PC-9 (cell line): ENCODE measurements at places on chromosomes 16 and 17. TPM values are rescaled to one million over a fixed set of nuclear protein-coding genes. Genes with fewer than 3 reads are reported as not detected.
A peak's percentile ranks its signal among the peaks of the same experiment; 100 is the strongest.

The BEAN1 gene
- 0.37 and 0.48 TPM in 2 replicates for total RNA-seq

The ZP2 gene
- total RNA-seq: not detected in 2 replicates

The GINS2 gene
- 18.4 and 20.2 TPM in 2 replicates for total RNA-seq

The TBC1D28 gene
- not detected in 2 replicates for total RNA-seq

The KCNJ2 gene
- total RNA-seq: not detected in 2 replicates

- no peaks in the 10 kb centered on the region for H3K27me3 ChIP-seq
- DNase-seq: no peak
- H3K4me1 ChIP-seq: no peaks in the 10 kb centered on the region
- no peaks in the 10 kb centered on the region for H3K36me3 ChIP-seq
- no peak overlapping the region for H3K27ac ChIP-seq
Measured at GRCh38 chr17:65297916-65298315, 160.7 kb downstream of the RGS9 start.

DNA sequence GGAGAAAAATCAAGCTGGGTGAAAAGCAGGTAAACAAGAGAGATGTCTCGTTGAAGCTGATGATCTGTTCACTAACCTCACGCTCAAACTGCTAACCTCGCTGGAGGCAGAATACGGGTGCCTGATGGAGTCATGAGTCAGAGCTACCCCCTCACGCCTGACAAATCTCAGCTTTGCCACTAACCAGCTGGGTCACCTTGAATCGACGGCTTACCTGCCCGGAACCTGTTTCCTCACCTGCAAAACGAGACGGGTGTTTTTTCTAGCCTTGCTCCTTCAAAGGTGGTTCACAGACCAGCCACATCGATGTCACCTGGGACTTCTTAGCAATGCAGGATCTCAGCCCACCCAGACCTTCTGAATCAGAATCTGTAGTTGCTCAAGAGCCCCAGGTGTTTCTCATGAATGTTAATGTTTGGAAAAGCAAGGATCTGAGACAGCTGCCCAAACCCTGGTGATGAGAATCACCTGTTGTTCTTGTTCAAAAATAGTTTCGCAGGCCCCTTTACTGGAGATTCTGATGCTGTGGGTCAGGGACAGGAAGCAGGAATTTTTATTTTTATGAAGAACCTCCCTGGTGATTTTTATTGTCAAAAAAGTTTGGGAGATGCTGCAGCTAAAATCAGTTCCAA is 56.9 kb downstream of the MARCHF10 start:
- H3K4me3 ChIP-seq: no peak overlapping the region
- no peaks in the 10 kb centered on the region for H3K27me3 ChIP-seq
- no peaks in the 10 kb centered on the region for H3K4me1 ChIP-seq
- DNase-seq: peak; percentile 27

GRCh38 chr17:41523787-41524186 is 4.3 kb downstream of the KRT19 start:
- peak; percentile 67 for DNase-seq
- peaks cover 64% of the 10 kb centered on the region for H3K4me1 ChIP-seq
- H3K4me3 ChIP-seq: peak overlapping the region; percentile 93
- peaks cover 38% of the 10 kb centered on the region for H3K36me3 ChIP-seq
- H3K27ac ChIP-seq: peak overlapping the region; percentile 95

DNA sequence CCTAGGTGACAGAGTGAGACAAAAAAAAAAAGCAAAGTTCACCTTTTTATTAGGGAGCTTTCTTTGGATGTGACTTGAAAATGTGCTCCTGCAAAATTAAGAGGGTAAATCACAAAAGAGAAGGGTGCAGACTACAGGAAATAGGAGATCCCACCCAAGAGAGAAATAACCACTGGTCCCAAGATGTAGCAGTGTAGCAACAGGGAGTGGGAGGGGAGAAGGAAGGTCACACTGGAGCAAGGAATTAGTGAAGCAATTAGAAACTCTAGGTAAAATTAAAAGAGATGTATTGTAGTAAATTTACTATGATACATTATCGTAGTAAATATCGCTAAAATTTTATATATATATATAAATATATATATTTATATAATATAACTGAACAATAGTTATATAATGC is 12.3 kb upstream of the SPN start:
- H3K27me3 ChIP-seq: no peaks in the 10 kb centered on the region
- no peak overlapping the region for H3K4me3 ChIP-seq
- H3K4me1 ChIP-seq: no peaks in the 10 kb centered on the region
- DNase-seq: no peak
- H3K36me3 ChIP-seq: no peaks in the 10 kb centered on the region

DNA sequence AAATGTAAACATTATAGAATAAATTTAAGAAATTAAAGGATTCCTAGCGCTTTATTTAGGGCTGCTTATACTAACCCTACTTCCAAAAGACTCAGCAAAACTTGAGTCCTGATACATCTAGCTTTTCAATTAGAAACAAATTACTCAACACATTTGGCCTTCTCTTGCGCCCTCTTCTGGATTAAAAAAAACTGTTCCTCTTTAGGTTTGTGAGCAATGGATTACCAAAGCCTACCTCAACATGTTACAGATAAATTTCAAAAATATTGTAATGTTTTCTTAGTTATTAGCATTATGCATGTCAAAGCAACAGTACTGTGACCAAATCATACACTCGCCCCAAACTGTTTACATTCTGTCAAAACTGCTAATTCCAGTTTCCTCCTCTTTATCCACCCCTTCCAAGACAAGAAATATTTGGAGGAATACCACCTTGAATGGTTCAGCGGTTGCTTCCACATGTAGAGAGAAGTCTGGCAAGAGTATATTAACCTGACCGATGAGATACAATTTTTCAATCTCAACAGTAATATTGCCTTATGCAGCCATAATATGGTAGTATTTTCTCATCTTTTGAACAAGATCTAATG is 2.7 kb downstream of the NUFIP2 start:
- H3K4me1 ChIP-seq: peaks cover 37% of the 10 kb centered on the region
- no peaks in the 10 kb centered on the region for H3K27me3 ChIP-seq
- H3K27ac ChIP-seq: peak overlapping the region; percentile 41

DNA sequence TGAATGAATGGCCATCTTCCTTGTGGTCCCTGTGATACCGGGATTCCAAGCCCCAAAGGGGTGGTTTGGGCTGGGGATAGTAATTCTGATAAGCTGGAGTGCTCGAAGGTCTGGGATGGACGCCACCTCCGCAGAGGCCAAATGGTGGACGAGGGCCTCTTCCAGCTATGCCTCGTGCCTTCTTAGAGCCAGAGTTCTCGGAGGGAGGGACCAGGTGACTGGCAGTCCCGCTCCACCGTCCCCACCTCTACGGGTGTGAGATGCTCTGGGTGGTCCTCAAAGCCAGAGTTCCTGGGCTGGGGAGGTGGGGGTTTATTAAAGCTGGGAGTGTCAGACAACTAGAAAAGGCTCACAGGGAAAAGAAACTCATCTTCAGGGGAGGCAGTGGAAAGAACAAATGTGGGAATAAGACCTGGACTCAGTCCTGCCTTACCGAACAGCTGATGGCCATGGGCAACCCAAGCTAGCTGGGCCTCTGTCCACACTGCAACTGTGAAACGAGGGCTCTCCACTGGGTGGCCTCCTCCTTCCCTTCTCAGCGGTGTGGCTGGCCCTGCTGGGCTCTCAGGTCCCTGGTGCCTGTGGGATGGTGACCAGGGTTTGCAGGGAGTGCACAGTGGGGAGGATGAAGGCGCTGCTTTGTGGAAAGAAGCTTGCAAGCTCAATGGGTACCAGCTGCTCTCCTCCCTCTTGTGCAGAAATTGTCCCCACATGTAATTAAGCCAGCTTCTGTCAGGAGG is 75.2 kb downstream of the N4BP1 start:
- no peak overlapping the region for H3K4me3 ChIP-seq
- no peaks in the 10 kb centered on the region for H3K36me3 ChIP-seq
- no peak for DNase-seq
- H3K27ac ChIP-seq: no peak overlapping the region
- no peaks in the 10 kb centered on the region for H3K27me3 ChIP-seq
- no peaks in the 10 kb centered on the region for H3K4me1 ChIP-seq

GRCh38 chr17:72457712-72458111 is 336.9 kb downstream of the SOX9 start:
- peak; percentile 19 for DNase-seq
- H3K36me3 ChIP-seq: no peaks in the 10 kb centered on the region
- H3K4me3 ChIP-seq: no peak overlapping the region
- H3K27me3 ChIP-seq: no peaks in the 10 kb centered on the region
- peaks cover 87% of the 10 kb centered on the region for H3K4me1 ChIP-seq

DNA sequence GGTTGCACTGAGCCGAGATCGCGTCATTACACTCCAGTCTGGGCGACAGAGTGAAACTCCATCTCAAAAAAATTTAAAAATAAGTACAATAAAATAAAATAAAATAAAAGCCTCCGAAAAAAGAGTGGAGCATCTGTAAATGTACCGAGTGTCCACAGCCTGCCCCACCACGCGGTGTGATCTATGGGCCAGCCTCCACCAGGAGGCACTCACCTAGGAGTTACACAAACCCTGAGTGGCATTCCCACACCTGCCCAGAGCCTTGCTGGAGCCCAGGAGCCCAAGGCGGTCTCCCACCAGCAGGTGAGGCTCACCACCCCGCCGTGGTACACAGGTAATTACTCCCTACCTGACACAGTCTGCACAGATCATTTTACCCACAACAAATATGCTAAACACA is 183.2 kb downstream of the ZNF423 start:
- no peaks in the 10 kb centered on the region for H3K36me3 ChIP-seq
- no peak overlapping the region for H3K27ac ChIP-seq
- DNase-seq: no peak
- H3K27me3 ChIP-seq: peaks cover 83% of the 10 kb centered on the region
- no peak overlapping the region for H3K4me3 ChIP-seq

DNA sequence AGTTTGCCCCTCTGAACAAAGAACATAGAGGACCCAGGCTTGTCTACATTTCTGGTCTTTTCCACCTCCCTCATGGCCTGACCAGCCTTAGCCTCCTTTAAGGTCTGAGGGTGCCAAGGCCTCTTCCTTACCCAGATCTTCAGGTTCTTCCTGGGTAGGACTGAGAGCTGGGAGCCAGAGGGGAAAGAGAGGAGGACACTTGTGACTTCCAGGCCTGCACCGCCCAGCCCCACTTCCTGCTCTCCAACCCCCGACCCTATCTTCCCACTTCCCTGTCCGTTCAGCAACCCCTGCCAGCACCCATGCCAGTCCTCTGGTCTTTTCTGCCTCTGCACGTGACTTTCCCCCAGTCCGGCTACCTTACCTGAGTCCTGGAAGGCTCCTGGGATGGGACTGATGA is 534 bp downstream of the PRSS36 start:
- H3K4me3 ChIP-seq: no peak overlapping the region
- H3K27me3 ChIP-seq: no peaks in the 10 kb centered on the region
- no peaks in the 10 kb centered on the region for H3K36me3 ChIP-seq
- H3K4me1 ChIP-seq: peaks cover 26% of the 10 kb centered on the region
- no peak for DNase-seq

DNA sequence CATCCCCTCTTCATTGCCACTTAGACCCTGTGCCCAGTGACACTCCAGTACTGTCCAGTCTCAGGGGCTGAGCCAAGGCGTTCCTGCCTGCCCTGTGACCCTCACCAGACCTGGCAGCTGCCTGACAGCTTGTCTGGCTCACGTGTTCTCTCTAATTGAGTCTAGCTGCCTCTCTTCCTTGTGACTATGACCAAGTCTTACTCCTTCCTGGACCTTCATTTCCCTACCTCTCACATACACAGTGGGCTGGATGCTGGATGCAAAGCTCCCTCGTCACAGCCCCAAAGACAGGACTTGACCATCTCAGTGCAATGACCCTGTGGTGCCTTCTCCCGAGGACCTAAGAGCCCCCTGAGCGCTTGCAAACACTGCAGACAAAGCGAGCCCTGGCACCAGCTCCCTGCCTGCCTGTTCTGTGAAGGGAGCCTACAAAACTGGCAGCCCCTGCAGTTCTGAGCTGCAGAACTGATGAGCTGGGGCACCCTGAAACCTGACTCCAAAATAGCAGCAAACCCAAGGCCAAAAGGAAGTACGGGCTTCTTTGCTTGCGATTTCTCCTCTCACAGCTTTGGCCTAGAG is 1.7 kb downstream of the DEXI start:
- H3K36me3 ChIP-seq: peaks cover 4% of the 10 kb centered on the region; the same call in 1 of the 2 replicates
- peaks cover 35% of the 10 kb centered on the region for H3K4me1 ChIP-seq
- peak overlapping the region; percentile 56 for H3K4me3 ChIP-seq
- DNase-seq: no peak
- no peak overlapping the region for H3K27ac ChIP-seq
- no peaks in the 10 kb centered on the region for H3K27me3 ChIP-seq

GRCh38 chr16:12390074-12390605 is 413.5 kb downstream of the CPPED1 start:
- DNase-seq: no peak

GRCh38 chr17:47956791-47957590 is 692 bp downstream of the PRR15L start:
- peak overlapping the region; percentile 48 for H3K4me3 ChIP-seq
- DNase-seq: peak; percentile 64
- peaks cover 62% of the 10 kb centered on the region for H3K4me1 ChIP-seq
- no peaks in the 10 kb centered on the region for H3K27me3 ChIP-seq
- no peaks in the 10 kb centered on the region for H3K36me3 ChIP-seq

DNA sequence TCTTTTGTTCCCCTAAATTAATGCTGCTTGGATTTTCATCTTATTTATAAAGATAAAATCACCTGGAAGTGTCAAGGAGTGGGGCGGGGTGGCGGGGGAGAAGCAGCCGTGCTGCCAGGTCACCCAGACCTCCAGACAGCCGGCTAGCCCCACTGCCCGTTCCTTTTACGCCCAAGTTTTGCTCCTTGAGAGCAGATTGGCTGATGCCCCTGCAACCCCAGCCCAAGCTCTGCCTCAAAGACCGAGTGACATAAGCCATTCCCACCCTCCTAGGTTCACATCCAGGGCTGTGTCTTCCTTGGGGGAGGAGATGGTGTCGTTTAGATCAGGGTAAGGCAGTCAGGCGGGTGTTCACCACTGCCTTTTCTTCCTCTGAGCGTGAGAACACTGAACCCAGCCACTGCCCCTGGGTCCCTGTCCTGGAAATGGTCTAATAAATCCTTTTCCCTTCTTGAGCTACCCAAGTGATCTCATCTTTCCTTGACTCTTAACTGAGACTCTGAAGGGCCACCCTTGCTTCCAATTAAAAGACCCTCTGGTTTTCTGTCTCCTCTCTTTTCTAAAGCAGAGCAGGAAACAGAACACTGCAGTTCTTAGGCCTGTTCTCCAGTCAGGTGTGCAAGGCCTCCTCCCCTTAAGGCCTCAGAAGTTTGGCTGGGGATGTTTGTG is 5.7 kb downstream of the PDF start:
- H3K4me1 ChIP-seq: peaks cover 34% of the 10 kb centered on the region
- no peaks in the 10 kb centered on the region for H3K27me3 ChIP-seq
- no peak overlapping the region for H3K27ac ChIP-seq
- DNase-seq: no peak
- no peak overlapping the region for H3K4me3 ChIP-seq

DNA sequence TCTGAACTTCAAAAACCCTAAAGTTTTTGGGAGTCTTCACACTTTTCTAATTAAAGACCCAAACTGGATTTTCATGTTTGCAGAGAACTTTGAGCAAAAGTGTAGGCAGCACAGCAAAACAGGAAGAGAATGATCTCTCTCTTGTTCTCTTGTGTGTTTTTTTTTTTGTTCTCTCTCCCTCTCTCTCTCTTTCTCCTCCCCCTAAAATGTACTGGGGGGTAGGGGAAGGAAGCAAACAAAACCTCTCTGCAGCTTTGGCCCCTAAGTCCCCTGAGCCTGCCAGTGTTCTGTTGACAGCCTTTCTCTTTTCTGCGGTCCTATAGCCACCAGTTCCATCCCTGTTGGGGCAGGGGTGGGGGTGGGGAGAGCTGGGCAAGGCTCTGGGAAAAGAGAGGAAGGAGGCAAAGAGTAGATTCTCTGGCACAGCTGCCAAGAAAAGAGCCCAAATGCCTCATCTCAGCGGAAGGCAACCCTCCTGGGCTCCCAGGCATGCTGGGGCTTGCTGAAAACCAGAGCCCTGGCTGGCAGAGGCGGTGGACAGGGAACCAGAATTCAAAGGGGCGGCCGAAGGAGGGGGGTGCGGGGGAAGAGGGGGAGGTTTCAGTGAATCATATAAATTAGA is 295.3 kb downstream of the SOX9 start:
- peaks cover 55% of the 10 kb centered on the region for H3K4me1 ChIP-seq
- DNase-seq: no peak
- H3K4me3 ChIP-seq: no peak overlapping the region
- H3K36me3 ChIP-seq: peaks cover 47% of the 10 kb centered on the region
- no peak overlapping the region for H3K27ac ChIP-seq
- no peaks in the 10 kb centered on the region for H3K27me3 ChIP-seq
